ENCODE measurements at places on chromosomes 2 and 18.

DNA sequence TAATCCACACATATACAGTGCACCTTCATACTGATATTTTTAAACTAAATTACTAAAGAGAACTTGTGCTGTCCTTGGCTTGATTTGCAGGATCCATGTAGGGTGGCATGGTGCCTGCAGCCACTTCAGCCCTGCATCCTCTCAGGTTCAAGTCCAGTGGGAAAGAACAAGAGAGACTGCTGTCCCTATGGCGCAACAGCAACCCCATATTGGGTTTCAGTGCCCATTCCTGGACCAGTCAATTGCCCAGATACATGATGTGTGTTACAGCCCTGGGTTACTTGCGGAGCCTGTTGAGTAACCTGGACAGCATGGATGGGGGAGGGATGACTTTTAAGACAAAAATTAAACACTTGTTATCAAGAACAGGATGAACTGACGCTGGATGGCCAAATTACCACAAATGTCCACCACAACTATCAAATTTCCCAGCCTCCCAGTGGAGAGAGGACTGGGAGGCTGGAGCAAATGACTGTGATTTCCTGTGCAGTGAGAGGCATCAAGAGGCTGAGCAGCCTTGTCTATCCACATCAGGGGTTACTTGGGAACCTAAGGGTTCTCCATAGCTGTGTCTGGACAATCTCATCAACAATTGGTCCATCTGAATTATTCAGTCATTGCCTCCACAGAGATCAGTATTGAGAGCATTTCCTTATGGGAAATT, 162.0 kb downstream of the CAPN13 start:
- no peak for DNase-seq

DNA sequence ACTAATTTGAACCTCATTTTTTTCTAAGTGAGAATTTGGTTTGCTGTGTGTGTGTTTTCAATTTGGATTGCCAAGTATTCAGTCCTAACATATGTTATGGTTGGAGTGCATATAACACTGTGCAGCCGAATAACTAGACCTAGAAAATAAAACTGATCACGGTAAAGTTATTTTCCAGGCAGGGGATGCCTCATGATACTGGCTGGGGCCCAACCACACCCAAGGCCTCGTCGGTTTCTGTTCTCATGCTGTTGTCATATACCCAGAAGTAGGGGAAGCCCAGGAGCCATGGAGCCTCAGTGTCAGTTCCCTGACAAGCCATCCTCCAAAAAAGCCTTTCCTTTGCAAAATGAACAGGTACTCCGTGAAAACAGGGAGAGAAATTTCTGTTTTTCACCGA, 160.2 kb downstream of the GBX2 start:
- DNase-seq = no peak

GRCh38 chr2:138381373-138381772, 120.2 kb upstream of the SPOPL start:
- DNase-seq = no peak

GRCh38 chr18:21134895-21135294, 23.3 kb upstream of the ROCK1 start:
- DNase-seq = no peak

- DNase-seq = no peak
These were observed 86.6 kb downstream of the MARCHF4 start for GRCh38 chr2:216285701-216286100.
